ENCODE measurements at places on chromosomes 1 and 21.

DNA sequence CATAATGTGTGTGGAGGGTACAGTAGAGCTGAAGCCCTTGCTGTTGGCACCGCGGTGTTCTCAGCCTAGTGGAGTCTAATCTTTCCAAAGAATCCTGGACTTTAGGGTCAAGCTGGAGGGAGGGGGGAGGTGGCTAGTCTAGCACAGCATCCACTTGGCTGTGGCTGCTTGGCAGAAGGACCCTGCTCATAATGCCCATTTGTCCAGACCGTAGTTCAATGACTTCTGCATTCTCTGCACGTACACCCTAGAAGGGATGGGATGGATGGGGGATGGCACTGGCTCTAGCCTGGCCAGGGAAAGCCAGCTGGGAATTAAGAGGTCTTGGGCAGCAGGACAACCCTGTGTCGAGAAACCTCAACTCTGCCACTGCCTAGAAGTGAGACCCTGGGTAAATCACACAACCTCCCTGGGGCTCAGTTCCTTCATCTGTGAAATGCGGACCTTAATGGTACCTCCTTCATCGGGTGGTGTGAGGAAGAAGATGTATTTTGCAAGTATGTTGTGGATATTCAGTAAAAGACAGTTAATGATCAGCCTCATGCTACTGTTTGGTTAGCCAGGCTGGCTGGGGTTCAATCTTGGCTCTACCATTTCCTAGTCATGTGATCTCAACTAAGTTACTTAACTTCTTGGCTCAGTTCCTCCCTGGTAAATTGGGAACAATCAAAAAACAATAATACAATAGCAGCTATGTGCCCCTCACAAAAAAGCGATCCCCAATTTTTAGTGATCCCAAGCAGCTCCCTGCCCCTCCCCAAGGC lies 27.2 kb upstream of the CLIC4 start:
- DNase-seq, result no peak

DNA sequence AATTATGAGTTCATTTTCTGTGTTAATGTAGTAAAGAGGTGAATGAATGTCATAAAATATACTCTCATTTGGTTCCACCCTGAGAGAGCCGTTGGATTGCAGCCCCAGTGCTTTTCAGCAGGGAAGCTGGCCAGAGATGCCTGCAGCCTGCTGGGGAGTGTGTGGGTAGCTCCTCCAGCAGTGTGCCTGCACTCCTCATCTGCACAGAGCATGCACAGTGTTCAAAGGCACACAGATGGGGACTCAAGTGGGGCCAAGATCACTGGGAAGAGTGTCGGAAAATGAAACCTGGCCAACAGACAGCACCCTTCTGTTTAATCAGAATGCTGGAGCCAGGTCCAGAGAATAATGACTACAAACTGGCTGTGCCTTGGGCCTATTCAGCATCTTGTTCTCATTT lies 206.8 kb downstream of the ST6GALNAC3 start:
- DNase-seq, result no peak

GRCh38 chr1:244992833-244993232 lies 128.5 kb upstream of the HNRNPU start:
- DNase-seq, result no peak

DNA sequence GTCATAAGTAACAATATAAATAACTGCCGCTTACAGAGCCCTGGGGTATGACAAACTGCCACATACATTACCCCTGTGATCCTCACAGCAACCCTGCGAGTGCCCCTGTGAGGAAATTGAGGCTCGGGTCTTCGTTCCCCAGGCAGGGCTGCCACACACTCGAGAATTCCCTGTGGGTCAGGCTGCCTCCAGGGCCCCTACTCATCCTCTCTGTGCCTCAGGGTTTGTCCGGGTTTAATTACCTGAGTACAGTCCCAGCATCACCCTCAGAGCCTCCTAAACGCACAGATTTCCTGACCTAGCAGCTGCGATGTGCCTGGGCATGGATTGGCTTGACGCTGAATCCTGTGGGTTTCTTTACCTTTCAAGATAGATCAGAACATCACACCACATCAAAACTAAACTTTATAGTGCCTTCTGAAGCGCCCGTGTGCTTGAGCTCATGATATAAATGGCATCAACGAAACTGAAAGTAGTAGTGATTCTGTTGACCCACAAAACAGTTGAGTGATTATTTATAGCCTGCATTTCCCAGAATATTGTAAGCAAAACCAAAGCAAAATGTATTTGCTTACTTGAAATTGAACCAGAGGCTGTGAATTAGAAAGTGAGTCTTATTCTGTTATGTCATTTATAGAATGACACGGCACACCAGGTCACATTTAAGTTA lies 14.0 kb downstream of the SLC37A1 start:
- DNase-seq, result no peak

GRCh38 chr1:151475175-151475574 lies 15.9 kb upstream of the POGZ start:
- DNase-seq, result no peak

DNA sequence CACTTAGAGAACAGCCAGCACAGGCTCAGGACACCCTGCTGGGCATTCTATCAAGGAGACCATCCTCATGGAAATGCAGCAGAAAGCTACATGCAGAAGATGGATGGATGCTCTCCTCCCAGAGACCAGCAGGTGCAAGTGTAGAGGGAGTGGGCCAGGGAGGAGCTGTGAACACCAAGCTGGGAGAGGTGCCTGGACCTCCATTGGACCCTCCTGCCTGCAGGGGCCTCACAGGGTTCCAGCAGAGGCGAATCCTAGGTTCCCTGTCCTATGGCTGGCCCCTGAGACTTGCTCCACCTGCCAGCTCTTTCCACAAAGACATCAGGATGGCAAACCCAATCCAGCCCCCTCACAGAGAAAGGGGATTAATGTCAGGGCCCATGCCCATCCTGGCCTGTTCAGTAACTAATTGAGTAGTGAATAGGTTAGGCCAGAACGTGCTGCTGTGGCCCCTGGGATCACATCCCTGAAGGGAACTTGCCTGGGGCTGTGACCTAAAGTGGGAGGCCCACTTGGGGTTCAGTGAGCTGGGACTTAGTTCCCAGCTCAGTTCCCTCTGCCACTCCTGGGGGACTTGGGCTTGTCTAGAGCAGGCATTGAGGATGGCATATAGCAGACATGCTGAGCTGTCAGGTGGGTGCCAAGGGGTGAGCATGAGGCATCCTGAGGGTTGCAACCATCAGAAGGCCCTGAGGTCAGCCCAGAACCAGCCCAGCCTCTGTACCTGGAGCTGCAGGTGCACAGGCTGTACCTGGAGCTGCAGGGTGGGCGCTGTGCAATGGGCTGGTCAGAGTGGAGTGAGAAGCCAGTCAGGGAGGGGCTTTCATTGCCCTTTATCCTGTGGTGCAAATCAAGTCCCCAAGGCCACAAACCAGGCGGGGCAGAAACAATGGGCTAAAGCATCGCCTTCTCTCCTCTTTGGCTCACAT lies 22.9 kb upstream of the ZNF678 start:
- DNase-seq, result no peak

- DNase-seq, result no peak
These were observed 88.4 kb downstream of the GTF2B start for GRCh38 chr1:88802950-88803349.

DNA sequence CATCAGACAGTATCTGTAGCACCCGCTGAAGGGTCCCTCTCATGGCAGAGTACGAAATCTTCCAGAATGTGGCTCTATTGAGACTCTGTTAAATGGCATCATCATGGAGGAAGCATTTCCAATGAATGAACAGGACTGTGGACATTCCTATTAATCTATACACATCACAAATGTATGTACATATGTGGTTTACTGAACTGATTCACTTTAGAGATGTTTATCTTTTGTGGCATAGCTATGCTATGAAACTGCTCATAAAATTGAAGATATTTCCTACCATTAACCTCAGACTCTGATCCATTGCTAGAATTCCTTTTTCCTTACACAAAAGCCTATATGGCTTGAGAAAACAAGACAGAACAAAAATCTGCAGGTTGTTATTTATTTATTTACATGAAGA lies 259.6 kb upstream of the RRP15 start:
- DNase-seq, result no peak

GRCh38 chr1:207002724-207003146 lies 29.8 kb downstream of the C1orf116 start:
- no peak for DNase-seq

Measured in kidney capillary endothelial cell (primary cell).